ENCODE measurements at places on chromosomes 6 and 20. TPM values are rescaled to one million over a fixed set of nuclear protein-coding genes. Genes with fewer than 3 reads are reported as not detected.

SLC22A7 gene
- not detected for total RNA-seq

KCNB1 gene
- not detected for total RNA-seq

NR2E1 gene
- not detected for total RNA-seq

ZNF335 gene
- total RNA-seq = 36.1 TPM

DAAM2 gene
- total RNA-seq = not detected

SLC24A3 gene
- total RNA-seq = not detected

STMND1 gene
- not detected for total RNA-seq

OR12D3 gene
- total RNA-seq = not detected

SFTA2 gene
- not detected for total RNA-seq

LY86 gene
- total RNA-seq = 0.57 TPM

GRCh38 chr20:33507461-33507860, 17.6 kb downstream of the CBFA2T2 start:
- no peak for DNase-seq

GRCh38 chr6:113627480-113627879, 229.7 kb upstream of the MARCKS start:
- DNase-seq = no peak

DNA sequence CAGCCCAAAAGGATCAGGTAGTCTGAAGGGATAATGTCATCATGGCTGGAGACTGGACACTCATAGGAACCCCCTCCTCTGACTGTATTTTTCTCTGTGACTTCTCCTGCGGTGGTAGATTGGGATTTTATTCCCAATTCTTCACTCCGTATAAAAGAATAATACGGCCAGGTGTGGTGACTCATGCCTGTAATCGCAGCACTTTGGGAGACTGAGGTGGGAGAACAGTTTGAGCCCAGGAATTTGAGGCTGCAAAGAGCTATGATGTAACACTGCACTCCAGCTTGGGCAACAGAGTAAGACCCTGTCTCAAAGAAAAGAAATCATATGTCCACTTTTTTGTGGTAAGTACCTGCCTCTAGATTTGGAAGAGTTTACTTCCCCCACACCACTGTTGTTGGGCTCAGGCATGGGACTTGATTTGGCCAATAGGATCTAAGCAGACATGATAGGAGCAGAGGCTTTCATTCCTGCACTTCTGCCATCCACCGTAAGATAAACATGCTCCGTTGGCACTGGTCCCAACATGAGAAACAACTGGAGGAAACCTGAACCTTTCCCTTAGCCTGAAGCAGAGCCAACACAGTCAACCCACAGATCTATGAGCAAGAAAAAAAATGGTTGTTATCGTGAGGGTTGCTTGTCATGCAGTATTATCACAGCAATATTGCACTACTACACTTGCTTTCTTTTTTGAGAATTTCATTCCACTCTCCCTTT, 82.0 kb downstream of the JPH2 start:
- no peak for DNase-seq

GRCh38 chr6:157075549-157076450, 247.5 kb downstream of the TMEM242 start:
- DNase-seq = no peak

DNA sequence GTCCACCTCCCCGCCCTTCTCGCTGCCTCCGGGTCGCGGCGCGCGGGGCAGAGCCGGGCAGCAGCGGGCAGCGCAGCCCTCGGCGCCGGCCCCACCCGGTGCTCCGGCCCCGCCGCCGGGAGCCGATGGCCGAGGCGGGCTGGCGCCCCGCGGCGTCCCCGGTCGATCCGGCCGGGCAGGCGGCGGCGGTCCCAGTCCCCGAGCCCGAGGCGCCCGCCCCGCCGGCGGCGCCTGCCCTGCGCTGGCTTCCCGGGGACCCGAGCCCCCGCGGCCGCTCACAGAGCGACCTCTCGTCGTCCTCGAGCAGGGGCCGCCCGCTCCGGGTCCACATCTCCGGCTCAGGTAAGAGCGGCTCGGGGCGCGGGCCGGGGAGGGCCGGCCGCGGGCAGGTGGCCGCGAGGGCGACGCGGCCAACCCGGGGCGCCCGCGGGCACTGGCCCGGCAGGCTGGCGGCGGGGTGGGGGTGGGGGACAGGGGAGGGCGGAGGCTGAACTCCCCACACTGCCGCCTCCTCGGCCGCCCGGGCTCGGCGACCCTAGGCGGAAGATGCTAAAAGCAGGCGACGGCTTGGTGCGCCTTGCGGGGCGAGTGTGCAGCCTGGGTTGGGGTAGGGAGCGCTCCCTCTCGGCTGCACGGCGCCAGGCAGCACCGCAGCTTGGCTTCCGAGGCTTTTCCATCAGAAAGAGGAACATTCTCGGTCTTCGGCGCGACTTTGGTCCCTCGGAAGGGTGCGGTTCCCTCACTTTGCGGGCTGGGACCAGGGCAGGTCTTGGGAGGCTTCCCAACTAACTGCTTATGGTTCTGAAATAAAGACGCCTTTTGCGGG, 25.6 kb upstream of the FUCA2 start:
- DNase-seq = peak; percentile 61

- DNase-seq = no peak
Observed at GRCh38 chr6:103820148-103820547, 1039.6 kb downstream of the HACE1 start.

DNA sequence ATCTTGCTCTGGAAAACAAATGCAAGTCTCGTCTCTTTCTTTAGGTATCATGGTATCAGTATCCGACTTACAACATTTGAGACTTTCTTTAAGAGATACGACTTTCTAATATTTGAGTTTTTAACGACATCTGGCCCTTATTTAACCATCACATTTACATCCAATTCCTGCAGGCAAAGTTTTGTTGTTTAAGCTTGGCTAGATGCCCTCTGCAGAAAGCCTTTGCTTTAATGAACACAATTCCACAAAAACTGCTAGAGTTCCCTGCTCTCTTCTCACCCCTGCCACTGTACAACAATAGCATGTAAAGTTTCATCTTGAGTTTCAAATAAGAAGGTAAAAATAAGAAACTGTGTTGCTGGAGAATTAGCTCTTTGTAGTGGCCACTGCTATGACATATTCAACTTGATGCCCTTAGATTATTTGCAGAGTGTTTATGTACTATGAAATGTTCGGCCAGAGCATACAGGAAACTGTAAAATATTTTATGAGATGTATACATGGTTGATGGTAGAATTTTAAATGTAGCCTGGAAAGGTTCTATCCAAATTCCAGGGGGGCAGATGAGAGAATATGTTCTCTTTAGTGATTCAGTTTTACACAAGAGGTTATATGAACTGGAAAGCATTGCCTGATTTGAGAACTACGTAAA, 438.6 kb downstream of the CDC5L start:
- no peak for DNase-seq

DNA sequence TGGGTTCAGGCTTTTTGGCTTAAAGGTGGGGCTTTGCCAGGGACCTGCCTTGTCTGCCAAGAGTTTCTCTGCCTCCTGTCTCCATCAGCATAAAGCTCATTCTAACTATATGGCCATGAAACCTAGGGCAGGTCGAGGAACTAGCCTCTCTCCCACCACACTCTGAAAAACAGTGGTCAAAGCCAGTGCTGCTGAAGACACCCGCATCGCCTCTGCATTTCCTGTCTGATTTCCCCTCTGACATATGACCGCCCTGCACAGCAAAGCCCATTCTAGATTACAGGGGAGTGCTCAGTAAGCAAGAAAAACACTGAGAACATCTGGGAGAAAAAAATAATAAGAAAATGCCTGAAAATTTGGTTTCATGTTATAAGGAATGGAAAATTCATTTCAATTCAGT, 573.6 kb downstream of the PRKN start:
- DNase-seq = no peak

DNA sequence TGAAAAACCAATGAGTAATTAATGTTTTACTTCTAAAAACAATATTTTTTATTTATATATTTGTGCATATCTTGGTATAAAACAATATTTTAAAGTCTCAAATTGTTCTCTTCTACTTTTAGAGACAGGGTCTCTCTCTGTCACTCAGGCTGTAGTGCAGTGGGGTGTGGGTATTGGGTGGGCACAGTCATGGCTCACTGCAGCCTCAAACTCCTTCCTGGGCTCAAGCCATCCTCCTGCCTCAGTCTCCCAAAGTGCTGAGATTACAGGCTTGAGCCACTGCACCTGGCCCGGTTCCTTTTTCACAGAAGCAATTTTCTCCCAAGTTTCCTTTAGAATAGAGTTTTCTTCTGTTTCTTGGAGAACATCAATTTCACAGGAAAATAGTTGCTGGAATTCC, 102.8 kb downstream of the TMEM242 start:
- DNase-seq = no peak

- DNase-seq = peak; percentile 67
Observed at GRCh38 chr20:53643031-53643832, 49.6 kb upstream of the ZNF217 start.

- no peak for DNase-seq
Observed at GRCh38 chr6:148140772-148141557, 201.7 kb upstream of the SASH1 start.

GRCh38 chr20:13202565-13202964, 18.5 kb upstream of the ISM1 start:
- DNase-seq = no peak

DNA sequence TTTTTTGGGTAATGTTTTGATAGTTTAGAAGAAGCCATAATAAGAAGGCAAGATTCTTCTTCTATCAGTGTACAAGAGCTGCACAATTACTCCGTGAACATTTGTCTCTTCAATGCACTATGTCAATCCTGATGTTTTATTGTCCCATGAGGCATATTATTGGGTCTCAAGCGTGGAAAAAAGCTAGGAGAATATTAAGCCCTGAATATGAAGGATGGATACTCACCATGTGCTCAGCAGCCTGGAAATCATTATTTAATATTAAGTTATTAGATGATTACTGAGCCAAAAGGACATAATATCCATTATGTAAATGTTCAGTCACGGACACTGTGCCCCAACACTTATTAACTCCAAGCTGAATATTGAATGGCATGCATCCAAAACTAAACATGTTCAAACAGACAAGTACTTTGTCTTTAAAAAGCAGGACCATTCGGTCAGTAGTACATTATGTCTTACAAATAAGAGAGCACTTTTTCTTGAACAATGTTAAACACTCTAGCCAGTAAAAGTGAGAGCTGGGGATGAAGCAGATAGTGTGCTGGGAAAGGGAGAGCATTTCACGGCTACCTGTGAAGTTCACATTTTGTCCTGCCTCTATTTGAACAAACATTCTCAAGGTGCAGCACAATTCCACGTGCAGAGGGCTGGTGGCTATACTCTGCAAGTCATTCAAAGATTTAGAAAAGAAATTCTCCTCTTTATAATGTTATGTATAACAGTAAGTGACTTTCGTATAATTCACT, 70.6 kb upstream of the CNR1 start:
- no peak for DNase-seq

DNA sequence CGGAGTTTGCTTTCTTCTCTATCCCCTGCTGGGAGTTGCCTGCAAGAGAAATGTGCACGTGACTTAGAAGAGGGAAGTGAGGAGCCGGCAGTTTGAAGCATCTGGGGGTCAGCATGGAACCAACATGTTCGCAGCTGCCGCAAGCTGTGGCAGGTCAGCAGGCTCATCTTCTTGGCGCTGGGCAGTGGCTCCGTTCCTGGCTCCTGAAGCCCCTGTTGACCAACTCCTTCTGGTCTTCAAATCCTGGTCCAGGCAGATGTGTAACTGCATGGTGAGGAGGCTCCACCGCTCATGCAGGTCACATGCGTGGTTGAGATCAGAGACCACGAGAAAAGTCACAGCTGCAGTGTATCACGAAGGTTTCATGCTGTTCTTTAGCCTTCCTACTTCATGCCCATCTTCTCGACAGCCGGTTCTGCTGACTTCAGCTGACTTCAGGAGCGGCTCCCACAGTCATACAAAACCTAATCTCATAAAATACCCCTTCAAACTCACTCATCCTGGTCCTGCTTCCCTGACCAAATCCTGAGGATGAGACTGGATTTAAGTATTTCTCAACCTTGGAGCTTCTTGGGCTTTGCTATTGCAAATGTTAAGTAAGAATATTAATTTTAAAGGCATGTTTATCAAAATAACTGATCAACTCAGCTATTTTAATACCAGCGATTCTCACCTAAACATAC, 44.9 kb upstream of the BCAS1 start:
- no peak for DNase-seq

- no peak for DNase-seq
Observed at GRCh38 chr6:21596949-21597682, 3.6 kb downstream of the SOX4 start.

- DNase-seq = no peak
Observed at GRCh38 chr20:56368351-56369134, 9.8 kb downstream of the FAM210B start.

- no peak for DNase-seq
Observed at GRCh38 chr6:128731249-128732165, 151.4 kb upstream of the LAMA2 start.

DNA sequence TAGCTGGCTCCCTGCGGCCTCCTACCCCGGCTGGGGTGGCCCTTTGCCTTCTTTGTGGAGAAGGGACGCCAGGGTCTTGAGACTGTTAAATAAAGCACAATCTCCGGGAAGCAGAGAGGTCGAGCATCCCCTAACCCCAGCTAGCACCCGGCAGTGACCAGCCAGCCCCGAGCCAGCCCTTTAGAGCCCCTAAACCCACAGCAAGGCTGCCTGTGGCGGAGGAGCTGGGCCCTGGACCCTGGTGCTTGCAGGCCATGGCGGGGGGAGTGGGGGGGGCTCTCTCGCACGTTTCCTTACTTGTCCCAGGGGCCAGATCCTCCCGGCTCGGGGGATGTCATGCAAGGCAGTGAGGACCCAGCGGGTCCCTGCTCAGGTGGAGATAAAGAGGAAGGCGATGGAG, 49.2 kb upstream of the GATA5 start:
- DNase-seq = no peak

DNA sequence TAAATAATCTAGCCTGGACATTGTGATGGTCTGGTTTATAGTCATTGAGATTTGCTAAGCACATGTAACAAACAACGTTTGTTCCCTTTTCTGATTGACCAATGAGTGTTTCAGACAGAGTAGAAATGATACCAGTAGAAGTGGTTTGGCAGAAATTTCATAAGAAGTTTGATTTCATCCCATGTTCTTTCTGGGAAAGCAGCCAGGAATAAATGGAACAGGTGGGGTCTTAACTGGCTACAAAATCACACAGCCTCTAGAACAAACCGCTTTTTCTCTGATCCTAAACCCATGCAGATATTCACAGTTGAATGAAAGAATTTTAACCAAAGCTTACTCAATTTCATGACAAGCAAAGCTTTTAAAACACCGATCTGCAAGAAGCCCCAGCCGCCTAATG, 227.5 kb downstream of the UST start:
- no peak for DNase-seq

All from activated T-helper 2 cell treated with anti-CD3 and anti-CD28 coated beads, Interferon-gamma antibody, Interleukin-2, Interleukin-4, amounts not matched to agents 10 μg/mL and 5 μg/mL and 100 μg/mL, durations not matched to agents 14 hours and 24 hours and 36 hours (primary cell).